ENCODE measurements at places on chromosomes 4 and X. TPM values are rescaled to one million over a fixed set of nuclear protein-coding genes. Genes with fewer than 3 reads are reported as not detected.

The HCCS gene
- total RNA-seq = 20.5 TPM

- no peak for DNase-seq
Observed at GRCh38 chr4:10599574-10599973, 85.0 kb downstream of the CLNK start.

DNA sequence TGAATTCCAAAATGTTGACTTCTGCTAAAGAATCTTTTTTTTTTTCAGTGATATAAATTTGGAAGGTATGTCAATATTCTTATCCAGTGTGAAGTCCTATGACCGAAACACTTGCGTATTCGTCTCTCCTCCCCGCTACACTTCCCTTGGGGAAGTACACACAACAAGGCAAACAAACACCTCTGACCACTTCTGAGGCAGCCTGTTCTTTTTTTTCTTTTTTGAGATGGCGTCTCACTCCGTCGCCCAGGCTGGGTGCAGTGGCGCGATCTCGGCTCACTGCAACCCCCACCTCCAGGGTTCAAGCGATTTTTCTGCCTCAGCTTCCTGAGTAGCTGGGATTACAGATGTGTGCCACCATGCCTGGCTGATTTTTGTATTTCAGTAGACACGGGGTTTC is 78.1 kb upstream of the DHRSX start:
- no peak for DNase-seq

GRCh38 chr4:48175806-48176205 is 41.8 kb upstream of the TXK start:
- no peak for DNase-seq

DNA sequence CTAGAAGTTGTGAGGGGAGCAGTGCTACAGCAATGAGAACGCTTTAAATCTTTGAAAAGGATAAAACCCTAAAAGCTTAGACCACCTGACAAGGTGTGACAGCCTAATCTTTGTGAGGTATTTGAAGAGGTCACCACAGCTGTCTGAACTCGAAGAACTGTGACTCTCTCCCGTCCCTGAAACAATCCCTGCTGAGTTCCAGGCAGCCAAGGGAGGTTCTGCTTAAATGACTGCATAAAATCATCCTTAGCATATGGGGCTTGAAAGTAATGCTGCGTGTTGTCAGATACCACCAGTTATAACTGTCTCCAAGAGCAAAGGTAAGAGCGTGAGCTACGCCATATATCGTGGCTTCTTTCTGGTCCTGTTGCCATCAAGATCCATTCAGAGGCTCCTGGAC is 696.3 kb downstream of the PCDH7 start:
- no peak for DNase-seq

DNA sequence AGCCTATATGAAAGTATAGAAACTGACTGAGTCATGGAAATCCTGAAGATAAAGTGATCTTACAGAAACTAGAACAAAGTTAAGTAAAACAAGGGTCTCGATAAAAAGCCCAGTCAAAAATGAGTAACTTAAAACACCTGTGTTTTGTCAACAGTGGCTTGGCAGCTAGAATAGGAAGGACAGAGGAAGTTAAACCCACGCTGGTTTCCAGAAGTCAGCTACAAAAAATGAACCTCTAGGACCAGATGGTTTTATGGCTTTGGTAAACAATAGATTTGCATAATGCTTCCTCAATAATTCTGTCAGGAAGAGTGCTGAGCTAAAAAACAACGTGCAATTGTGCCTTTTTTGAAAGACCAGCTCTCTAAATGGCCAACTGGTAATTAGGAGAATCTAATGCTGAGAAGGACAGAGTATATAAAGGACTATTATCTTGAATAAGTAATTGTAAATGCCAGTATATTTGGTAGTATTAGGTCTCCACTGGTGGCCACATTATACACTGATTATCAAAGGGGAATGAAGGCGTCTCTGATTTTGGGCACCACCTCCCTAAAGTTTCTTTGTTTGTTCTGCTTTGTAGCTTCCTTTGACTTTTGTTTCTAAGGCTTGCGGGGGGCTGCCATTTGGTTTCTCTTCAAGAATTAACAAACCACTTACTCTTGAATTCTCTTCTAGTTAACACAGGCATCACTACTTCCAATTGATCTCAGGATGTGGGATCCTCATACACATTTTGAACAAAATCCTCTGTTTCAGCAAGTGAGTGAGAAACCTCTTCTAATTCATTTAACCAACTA is 72.2 kb upstream of the PPP3CA start:
- DNase-seq = peak; percentile 49

The PPP4R3C gene
- total RNA-seq = not detected

The CENPE gene
- total RNA-seq = 8.5 TPM

- DNase-seq = peak; percentile 11
Observed at GRCh38 chr4:42871671-42872290, 20.7 kb upstream of the GRXCR1 start.

DNA sequence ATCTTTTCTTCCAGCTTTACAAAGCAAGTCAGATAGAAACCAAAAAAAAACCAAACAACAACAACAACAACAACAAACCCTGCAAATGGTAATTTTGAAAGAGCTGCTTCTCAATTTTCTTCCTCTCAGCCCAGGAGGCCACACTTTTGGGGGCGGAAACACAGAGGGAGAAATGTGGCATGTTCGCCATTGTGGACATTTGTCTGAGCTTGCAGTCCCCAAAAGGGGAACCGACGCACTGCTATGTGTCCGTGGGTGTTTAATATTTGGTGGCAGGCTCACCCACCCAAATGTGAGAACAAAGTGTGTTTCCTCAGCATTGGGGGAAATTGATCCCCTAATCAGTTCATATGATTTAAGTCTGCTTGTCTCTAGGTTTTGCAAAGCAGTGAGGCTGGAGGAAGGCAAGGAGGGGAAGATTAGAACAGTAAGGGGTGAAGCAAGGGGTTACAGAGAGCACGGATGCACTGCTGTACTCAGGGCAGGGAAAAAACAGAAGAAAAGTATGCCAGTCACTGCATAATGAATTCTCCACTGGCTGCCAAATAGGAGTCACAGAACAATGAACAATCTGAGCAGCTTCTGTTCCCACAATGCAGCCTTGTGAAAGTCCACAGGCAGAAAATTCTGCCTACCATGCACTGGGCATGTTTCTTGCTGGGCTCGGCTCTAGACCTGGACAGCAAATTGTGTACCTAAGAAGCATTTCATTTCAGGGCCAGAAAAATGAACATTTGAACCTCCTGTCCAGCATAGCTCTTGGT is 74.7 kb upstream of the GPM6B start:
- peak; percentile 22 for DNase-seq

GRCh38 chr4:187387739-187388138 is 607.8 kb upstream of the ZFP42 start:
- DNase-seq = peak; percentile 11

The CCSER1 gene
- 19.9 TPM for total RNA-seq

The SLC4A4 gene
- total RNA-seq = 23.9 TPM

DNA sequence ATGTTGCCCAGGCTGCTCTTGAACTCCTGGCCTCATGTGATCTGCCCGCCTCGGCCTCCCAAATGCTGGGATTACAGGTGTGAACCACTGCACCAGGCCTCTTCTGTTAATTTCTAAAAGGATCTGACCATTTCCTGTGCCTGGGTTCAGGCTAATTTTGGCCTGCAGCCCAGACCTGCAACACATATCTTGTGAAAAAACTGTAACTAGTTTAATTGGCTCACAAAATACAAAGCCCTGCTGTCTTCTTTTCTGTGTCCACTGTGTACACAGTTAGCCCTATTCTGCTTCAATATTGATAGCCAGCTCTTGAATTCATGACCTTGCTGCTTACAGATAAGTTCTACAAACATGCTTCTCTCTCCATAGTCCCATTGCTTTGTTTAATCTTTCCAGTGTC is 753.5 kb downstream of the PDHA2 start:
- DNase-seq = no peak

- no peak for DNase-seq
Observed at GRCh38 chrX:38221391-38221929, 789 bp upstream of the SRPX start.

DNA sequence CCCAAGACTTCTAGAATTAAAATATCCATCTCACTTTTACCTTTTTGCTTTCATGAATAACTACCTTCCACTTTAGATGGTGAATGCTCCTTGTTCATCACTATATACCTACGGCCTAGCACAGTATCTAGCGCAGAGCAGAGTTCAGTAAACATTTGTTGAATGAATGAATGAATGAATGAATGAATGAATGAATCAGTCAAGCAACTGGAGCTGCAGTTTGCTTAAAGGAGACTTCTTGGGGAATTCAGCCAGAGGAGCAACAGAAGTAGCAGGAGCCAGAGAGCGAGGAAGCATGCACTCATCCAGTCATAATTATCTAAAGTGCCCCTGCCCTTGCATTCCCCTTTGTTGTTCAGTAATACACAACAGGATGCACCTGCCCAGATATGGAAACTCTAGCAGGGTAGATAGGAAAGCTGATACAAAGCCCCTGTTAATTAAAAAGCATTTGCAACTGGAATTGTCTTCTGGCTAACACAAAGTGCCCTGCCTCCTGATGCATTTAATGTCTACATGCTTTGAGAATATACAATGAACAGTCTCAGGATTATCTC is 103.0 kb upstream of the MBNL3 start:
- no peak for DNase-seq

DNA sequence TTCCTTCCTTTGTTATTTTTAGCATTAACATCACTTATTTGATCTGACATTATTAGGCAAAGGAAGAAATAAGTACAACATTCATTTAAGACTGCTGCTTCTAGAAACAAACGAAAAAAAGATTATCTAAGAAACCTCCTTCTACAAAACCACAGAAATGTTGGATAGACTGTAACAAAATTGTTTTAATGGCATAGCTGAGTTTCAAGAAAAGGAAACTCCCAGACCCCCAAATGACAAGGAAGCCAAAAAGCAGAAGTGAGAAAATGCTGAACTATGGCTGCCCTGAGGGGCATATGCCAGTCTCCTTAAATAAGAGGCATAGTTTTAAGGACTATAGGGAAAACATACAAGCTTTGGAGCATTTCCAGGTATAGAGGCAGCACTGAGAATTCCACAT is 1431.6 kb upstream of the TENM3 start:
- DNase-seq = no peak

DNA sequence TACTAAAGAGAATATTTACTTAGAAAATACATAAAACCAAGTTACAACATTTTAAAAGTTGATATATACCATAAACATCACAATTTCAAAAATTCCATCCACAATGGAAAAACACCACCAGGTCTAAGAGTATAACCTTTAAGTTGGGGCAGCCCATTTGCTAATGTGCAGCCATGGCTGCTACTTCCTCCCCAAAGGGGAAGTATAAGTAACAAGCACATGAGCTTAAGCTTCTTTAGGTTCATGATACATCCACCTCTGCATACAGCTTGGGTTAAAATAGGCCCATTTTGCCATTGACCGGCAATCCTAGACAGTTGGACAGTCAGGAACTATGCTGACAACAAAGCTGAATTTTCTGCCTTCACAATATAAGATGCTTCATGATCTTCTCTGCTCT is 16.6 kb upstream of the GASK1B start:
- no peak for DNase-seq

DNA sequence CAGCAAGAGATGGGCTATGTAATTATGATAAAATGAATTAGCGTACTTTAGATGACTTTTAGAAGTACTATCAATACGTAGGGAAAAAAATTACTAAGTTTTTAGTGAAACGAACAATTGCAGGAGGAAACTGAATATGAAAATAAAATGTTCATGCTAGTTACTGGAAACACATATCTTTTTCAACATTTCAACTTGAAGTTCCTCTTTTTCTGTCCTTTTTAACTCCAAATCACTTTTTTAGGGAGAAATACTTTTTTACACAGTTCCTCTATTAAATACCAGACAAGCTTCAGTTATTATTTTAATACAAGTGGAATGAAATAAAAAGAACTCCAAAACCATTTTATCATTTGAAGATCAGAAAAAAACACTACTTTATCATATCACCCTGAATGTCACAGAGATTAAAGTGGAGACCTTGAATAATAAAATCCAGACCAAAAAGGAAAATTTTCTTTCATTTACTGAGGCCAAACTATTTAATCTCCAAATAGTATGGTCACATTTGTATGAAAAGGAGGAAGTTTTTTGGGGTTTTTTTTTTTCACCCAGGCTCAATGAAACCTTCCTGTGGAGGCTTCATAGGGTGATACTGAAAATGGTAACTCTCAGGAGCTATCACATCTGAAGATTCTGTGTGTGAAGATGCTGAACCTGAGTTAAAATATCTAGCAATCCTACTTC is 306.2 kb downstream of the INPP4B start:
- DNase-seq = no peak

The UGT2B10 gene
- not detected for total RNA-seq

DNA sequence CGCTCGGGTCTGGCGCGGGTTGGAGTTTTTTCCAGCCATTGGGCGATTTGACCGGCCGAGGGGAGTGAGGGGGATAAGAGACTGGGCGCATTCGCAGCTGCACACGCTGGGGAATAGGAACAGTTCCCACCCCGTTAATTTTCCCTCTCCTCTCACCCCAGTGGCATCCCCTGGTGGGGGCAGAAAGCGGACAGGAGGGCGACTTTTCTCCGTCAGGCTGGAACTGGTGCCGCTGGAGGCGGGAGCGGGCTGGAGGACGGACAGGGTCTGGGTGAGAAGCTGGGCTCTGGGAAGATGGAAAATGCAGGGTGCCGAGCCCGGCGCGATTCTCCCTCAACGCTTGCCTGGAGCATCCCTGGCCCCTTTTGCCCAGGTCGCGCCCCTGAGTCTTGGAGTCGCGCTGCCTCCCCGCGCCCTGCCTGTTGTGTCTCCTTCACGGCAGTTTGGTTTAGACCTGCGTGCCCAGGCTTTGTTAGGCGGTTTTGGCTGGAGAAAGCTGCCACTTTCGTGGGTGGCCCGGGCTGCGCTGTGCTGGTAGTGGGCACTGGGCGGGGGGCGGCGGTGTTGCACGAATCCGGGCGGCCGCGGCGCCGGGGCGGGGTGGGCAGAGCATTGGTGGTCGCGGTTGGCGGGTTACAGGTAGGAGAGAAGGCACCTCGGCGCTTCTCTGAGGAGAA is 2.0 kb downstream of the ADGRL3 start:
- peak; percentile 37 for DNase-seq

DNA sequence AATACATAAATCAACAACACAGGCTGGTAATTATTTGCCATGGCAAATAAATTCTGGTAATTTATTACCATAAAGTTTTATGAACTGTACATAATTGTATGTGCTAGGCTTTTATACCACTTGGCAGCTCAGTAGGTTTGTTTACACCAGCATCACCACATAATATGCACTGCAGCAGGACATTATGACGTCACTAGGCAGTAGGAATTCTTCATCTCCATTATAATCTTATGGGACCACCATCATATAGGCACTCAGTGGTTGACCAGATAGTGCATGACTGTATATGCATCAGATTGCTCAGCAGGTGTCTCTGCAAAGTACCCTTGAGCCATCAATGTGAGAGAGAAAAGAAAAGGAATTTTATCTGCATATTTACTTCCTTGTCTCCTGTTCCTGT is 295.4 kb downstream of the CFAP47 start:
- DNase-seq = no peak

Measured in tongue (tissue), 3 donors.